ENCODE measurements at places on chromosomes 11 and 22.
A peak's percentile ranks its signal among the peaks of the same experiment; 100 is the strongest.

DNA sequence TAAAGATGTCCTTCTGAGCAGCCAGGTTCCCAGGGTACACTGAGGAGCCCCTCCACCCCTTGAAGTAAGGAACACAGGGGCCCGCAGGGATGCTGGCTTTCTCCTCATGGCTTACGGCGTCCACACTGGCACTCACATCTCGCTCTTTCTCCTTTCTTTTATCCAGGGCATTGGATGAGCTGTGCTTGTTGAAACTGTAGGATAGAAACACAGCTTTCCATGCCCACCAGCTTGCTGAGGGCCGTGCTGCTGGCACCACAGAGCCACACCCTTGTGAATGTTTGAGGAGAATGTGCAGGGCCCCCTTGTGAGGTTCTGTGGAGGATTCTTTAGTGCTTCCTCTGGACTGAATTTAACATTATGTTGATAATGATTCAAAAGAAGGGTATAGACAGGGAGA is 51.7 kb upstream of the B3GAT1 start:
- no peak for DNase-seq

- DNase-seq = no peak
Observed at GRCh38 chr11:12392672-12393071, 15.3 kb downstream of the PARVA start.

GRCh38 chr11:111586388-111586831 is 15.8 kb upstream of the SIK2 start:
- DNase-seq = peak; percentile 71

DNA sequence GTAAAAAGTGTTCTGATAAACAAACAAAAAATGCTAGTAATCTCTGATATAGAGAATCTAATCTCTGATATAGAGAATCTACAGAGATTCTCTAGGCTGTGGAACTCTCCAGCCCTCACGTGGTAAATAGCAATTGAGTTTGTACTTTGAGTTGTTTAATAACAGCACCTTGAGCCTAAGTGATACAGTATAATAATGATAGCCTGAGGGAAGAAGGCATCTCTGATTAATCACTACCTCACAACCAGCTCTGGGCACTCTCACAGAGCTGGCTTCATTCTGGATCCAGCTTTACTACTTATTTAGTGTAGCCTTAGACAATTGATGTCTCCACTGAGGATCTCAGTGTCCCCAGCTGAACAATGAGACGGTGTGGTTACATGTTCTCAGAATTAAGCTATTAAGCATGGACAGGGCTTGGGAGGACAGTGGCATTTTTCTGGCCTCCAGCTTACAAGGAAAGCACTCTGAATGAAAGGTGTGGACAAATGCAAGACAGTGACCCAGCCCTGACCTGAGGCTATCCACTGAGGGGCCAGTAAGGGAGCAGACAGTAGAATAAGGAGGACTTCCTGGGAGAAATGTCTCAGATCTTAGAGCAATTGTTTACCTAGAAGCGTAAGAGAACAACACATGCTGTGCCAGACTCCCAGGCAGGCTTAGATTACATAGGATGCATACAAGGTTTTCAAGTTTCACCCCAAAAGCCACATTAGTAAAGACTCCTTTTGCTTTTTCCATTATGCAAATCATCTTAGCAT is 88.7 kb upstream of the DRD2 start:
- DNase-seq = no peak

DNA sequence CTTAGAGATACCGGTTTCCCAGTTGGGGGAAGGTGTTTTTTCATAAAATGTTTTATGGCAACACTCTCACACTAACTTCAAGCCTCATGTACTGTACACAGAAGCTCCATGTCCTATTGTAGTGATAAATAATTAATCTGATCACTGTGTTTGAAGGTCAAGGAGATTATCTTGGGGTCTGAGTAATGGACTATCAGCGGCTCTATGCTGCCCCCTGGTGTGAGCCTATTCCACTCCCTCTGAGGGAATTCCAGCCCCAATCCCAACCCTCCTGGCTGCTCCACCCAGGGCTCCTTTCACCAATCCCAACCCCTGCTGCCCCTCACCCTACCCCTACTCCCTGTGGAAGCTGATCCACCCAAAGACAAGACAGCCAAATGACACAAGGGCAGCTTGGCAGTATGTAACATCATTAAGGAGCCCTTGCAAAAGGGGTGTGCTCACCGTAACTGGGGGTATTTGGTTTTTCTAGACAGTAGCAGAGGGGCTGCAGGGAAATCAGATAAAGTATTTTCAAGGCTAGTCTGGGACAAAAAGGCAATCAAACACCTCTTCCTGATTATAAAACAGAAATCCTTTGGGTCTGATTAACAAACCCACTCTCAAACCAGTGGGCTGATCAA is 22.3 kb downstream of the HPS4 start:
- DNase-seq = peak; percentile 75

- no peak for DNase-seq
Observed at GRCh38 chr11:10678101-10678500, 15.5 kb downstream of the IRAG1 start.

DNA sequence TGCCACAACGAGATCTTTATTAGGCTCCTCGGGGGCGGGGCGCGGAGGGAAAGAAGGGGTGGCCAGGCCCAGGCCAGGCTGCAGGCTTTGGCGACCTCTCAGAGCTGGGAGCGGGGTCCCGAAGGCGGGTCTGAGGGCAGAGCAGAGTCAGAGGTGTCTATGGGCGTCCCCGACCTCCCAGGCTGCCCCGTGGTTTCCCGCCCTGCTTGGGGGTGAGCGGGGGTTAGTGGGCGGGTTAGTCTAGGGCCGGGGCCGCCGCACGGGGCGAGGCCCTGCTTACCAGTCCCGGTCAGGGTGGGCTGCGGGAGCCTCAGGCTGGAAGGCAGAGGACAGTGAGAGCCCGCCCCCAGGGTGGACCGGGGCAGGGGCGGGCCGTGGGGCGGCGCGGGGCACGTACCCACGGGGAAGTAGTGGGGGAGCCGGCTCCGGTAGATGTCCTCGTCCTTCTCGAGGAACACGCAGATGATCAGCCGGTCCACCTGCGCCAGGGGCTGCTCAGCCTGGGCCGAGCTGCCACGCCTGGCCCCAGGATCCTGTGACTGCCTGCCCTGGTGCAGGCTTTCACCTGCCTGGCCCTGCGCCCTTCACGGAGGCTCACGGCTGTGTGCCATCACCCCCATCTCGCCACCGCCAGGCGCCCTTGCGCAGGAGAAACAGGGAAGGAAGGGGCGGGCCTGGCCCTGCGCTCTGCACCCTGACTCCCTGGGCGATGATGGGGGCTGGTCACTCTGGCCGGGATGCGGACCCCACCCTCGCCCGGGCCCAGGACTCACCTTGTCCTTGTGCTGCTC is 12.5 kb downstream of the OTUB1 start:
- no peak for DNase-seq

DNA sequence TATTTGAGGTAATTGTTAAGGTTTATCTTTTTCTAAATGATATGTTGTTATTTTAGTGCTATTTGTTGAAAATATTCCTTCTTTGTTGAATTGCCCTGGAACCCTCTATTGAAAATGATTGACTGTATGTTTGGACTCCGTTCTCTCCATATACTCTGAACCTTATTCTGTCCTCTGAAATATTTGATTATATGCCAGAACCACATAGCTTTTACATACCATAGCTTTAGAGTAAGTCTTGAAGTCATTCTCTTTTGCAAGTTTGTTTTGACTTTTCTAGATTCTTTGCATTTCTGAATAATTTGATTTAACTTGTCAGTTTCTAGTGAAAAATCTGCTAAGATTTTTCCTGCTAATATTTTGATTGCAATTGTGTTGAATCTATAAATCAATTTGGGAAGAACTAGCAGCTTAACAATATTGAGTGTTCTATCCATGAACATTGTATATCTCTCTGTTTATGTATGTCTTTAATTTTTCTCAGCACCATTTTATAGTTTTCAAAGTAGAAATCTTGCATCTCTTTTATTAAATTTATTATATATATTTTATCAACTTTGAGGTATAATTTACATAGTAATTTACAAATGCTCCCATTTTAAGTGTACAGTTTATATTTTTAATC is 51.7 kb upstream of the PITPNB start:
- no peak for DNase-seq

GRCh38 chr11:10232756-10233155 is 61.3 kb downstream of the SBF2 start:
- DNase-seq = no peak

GRCh38 chr11:121298774-121299173 is 6.2 kb downstream of the SC5D start:
- DNase-seq = peak; percentile 19

- DNase-seq = no peak
Observed at GRCh38 chr11:1109918-1110705, 35.4 kb downstream of the MUC2 start.

DNA sequence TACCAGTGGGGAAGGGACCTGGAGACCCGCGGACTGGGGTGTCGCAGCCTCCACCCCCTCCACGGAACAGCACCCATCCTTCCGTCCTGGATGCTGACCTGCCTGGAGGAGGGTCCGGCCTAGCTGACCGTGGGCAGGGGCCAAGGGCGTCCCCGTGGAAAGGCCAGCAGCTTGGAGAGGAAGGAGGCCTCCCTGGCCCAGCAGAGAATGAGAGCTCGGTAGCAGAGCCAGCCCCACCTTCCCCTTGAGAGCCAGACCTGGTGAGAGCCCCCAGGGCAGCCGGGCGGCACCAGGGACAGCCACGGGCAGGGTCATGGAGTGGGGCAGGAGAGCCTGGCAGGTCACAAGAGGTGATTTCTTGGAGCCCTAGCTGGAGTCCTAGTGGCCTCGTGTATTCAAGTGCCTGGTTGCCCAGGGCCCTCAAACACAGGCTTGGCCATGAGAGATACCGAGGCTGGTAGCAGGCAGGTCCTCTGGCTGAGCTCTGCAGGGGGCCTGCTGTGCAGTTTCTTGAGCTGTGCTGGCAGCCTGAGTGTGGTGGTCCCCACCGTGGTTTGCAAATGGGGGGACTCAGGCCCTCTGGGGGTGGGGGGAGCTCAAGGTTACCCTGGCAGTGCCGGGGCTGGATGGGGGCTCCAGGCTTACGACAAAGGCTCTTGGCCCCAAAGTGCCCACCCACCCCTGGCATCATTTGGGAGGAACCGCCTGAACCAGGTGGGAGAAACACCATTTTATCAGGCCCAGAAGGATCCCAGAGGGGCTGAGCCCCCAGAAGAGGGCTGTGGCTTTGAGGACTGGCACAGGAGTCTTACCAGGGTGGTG is 7.6 kb downstream of the TSPAN32 start:
- DNase-seq = no peak

GRCh38 chr22:34427841-34428240 is 507.6 kb upstream of the LARGE1 start:
- DNase-seq = no peak

DNA sequence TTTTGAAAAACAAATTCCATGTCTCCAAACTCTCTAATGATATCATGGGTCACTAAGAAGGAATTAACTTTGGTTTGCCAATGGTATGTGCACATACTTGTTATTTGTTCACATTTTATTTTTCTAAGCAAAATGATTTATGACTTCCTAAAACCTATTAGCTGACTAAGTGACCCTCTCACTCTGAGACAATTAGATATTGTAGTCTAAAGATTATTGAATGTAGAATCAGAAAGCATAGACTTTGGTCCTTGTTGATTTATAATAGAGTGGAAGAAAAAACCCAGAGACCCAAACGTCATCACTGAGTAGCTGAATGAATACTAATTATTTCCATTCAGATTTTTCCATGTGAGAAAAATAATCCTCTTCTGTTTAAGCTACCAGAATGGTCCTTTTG is 243.5 kb upstream of the ANO3 start:
- DNase-seq = no peak

DNA sequence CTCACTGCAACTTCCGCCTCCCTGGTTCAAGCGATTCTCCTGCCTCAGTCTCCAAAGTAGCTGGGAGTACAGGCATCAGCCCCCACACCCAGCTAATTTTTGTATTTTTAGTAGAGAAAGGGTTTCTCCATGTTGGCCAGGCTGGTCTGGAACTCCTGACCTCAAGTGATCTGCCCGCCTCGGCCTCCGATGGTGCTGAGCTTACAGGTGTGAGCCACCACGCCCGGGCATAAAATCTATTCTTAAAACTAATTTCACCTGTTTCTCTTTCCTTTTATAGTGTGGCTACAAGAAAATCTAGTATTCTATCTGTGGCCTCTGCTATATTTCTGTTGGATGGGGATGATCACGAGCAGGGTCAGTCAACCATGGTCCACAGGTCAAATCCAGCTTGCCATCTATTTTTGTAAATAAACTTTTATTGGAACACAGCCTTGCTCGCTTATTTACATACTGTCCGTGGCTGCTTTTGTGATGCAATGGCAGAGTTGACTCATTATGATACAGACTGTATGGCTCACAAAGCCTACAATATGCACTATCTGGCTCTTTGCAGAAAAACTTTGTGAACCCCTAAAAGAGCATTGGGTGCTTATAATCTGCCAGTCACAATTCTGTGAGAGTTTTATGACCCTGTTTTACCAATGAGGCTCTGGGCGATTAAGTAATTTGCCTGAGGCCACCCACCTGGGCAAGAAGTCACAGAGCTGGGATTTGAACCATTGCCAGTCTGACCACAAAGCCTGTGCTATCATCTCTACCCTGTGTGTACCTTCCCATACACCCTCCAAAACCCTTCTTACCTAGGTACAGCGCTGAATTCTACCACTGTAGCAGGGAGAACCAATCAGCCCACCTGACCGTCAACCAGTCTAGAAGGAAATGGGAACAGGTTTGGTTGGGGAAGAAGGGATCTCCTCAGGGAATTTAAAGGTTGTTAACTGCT is 28.3 kb downstream of the SLC1A2 start:
- no peak for DNase-seq

DNA sequence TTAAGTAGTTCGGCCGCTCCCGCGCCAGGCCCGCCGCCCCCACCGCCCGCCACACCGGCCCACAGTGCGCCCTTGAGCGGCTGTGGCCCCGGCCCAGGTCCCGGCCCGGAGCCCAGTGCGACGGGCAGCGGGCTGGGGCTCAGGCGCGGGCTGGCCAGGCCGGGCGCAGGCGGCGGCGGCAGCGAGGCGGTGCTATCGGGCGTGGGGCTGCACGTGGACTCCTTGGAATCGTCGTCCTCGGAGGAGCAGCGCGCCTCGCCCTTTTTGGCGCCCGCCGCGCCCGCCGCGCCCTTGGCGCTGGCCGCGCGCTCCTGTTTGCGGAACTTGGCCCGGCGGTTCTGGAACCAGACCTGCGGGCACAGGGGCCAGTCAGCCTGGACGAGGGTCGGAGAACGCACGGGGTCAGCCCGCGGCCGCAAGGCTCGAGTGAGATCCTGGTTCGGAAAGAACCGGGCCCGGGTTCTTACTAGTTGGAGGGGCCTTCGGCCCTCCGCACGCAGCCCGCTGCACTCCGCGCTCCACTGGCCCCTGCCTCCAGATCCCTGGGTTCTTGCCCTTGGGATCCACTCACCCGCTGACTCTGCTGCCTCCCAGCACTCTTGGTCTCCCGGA is 4.0 kb downstream of the PHOX2A start:
- peak; percentile 79 for DNase-seq

- no peak for DNase-seq
Observed at GRCh38 chr11:12690663-12691062, 16.4 kb downstream of the TEAD1 start.

- no peak for DNase-seq
Observed at GRCh38 chr22:20437613-20438426, at the start of gene SCARF2. Gene SCARF2 (minus strand): TSS chr22:20437825. CDS start chr22:20437754, 71 bp downstream.

- no peak for DNase-seq
Observed at GRCh38 chr11:65310215-65310614, 4.5 kb upstream of the CDC42EP2 start.

All from Caco-2 (cell line).